ENCODE measurements at places on chromosomes 13 and 19. TPM values are rescaled to one million over a fixed set of nuclear protein-coding genes. Genes with fewer than 3 reads are reported as not detected.

The TJP3 gene
- total RNA-seq: not detected

DNA sequence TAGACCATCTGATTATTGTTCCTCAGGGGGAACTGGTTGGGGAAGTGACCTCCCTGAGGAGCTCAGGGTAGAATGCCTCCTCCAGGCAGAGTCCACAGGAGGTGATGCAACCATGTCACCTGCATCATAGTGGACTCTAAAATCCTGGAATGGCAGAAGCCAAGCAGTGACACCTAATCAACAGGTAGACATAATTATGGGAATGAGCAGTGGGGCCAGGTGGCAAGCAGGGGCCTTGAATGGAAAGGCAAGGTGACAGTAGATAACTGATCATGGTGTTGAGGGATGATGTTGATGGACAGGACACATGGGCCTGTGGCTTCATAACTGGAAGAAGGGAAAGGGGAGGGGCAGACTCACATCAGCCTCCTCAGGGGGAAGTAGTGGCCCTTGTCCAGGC is 27.3 kb upstream of the IRS2 start:
- DNase-seq: no peak

DNA sequence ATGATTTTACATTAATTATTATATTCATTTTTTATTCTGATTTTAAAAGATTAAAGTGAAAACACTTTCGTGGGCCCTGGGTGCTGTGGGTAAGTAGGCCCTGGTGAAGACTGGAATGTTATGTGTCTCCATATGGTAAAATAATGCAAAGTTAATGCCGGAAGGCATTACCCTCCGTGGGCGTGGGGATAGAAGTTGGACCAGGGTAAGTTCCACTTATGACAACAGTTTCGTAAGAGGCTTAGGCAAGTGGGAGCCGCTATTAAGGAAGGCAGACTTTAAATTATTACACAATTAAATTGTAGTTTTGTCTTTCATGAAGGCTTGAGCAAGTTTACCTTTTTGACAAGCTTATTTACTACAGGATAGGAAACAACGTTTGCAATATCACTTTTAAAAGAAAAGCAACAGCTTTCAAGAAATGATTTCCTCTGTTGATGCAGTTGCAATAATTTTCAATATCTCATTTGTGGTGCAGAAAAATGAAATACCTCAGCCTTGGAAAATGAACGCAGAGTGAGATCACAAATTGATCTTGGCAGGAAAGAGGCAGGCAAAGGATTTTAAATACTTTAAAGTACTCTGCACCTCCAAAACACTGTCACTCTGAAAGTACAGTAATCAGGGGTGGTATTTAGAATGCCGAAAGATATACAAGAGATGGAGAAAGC is 310.6 kb downstream of the DCT start:
- peak; percentile 15 for DNase-seq

The SAE1 gene
- 389 TPM for total RNA-seq

DNA sequence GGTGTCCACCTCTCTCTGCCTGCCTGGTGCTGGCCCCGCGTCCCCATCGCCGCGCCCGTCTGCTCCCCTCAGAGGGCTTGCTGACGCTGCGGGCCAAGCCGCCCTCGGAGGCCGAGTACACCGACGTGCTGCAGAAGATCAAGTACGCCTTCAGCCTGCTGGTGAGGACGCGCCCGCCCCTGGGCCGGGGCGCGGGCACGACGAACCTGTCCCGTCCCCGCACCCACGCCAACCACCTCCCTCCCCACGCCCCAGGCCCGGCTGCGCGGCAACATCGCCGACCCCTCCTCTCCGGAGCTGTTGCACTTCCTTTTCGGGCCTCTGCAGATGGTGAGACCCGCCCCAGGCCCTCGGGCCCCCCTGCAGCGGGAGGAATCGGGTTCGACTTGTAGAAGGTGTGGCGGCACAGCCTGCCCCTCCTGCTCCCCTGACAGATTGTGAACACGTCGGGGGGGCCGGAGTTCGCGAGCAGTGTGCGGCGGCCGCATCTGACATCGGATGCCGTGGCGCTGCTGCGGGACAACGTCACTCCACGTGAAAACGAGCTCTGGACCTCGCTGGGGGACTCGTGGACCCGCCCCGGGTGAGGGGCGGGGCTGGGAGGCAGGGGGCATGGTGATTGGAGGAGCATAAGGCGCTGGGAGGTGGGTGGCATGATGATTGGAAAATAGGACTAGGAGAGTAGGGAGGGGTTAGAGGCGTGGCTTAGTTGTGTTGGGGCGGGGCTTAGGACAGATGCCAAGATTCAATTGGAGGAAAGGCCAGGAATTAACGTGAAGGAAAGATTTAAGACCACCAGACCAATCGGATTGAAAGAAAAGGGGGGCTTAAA is 6.6 kb downstream of the EPS8L1 start:
- peak; percentile 56 for DNase-seq
